HepG2 (cell line): ENCODE measurements at places on chromosomes 3 and 15. TPM values are rescaled to one million over a fixed set of nuclear protein-coding genes. Genes with fewer than 3 reads are reported as not detected.
A peak's percentile ranks its signal among the peaks of the same experiment; 100 is the strongest.

The ARNT2 gene
- 0.69 and 1.1 TPM in 2 replicates for total RNA-seq

The TMED3 gene
- total RNA-seq, result 76.4 and 125 TPM in 2 replicates

GRCh38 chr3:18758047-18758704 lies 333.0 kb upstream of the SATB1 start:
- peak; percentile 47 for DNase-seq

GRCh38 chr3:107476462-107476861 lies 46.3 kb upstream of the BBX start:
- DNase-seq, result no peak

- DNase-seq, result no peak
Observed at GRCh38 chr3:139994891-139995290, 59.9 kb downstream of the CLSTN2 start.

- peak; percentile 65 for DNase-seq
Observed at GRCh38 chr15:67107014-67107812, 41.8 kb downstream of the SMAD3 start.

DNA sequence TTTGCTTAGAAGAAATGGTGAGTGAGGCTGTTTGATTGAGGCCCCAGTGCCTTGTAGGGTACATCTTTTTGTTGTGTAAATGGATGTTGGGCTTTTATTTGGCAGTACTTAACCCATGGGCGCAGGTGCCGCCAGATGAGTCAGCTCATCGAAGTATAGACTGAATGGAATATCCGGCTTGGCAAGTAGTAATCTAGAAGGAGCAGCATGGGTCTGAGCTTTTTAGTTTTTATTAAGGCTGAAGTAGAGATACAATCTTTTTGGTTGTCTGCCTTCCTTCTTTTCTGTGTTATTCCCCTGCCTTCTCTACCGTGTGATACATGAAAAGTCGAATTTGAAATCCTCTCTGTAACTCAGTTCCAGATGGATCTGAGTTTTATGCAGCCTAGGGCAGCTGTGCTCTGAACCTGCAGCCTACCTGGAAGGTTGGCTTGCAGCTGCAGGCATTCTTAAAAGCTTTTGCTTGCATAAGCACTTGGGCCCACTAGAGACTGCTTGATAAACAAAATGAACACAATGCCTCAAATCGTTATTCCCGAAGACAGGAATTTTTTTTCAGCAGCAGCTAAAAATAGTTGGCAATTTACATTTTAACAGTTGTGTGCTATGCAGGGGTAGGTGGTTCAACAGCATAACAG lies 177.5 kb upstream of the CGNL1 start:
- DNase-seq, result no peak
